ENCODE measurements at places on chromosomes 1 and 21.

- DNase-seq = no peak
Measured at GRCh38 chr21:27129215-27129614, 162.3 kb upstream of the ADAMTS5 start.

GRCh38 chr1:45375104-45376090 lies 35.2 kb upstream of the MUTYH start:
- no peak for DNase-seq

DNA sequence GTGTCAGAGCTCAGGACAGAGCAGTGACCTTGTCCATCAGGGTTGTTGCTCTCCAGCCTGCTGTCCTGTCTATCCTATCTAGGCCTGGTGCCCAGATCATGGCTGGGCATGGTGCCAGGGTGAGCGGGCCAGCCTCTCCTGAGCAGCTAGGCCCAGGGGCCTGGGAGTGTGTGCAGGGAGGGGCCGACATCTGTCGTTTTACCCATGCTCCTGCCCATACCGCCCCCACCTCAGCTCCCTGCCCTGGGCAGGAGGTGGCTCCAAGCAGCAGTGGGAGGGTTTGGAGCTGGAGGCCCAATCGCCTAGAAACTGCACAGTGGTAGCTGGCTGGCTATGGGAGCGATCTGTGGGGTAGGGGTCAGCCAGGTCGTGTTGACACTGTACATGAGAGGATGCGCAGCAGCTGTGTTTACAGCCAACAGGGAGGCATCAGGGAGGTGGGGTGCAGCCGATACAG lies 6.5 kb downstream of the INSRR start:
- no peak for DNase-seq

DNA sequence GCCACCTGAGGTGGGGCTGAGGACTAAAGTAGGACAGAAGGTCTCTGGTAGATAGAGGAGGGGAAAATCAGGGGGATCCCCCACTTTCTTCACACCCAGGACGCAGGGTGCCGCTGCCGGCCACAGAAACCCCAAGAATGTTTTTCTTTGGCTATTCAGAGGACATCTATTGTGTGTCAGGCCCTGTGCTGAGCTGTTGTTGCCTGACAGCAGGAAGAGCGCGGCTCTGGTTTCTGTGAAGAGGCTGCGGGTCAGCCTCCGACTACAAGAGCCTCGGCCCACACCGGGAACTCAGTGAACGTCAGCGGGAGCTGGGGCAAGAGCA lies 407 bp upstream of the PIGV start:
- DNase-seq = no peak

DNA sequence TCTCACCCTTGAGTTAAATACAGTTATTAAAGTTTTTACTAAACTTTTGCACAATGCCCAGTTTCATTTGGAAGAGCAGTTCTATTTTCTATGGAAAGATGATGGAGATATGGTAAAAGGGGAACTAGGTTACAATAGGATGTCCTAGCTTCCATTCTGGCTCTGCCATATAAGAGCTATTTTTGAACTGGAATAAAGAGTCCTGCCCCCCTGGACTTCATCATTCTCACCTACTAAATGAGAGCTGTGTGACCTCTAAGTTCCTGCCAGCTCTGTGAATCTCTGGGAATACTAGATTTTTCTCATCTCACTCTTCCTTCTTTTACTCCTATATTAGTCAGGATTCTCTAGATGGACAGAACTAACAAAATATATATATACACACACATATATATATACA lies 106.3 kb downstream of the PRRX1 start:
- no peak for DNase-seq

- no peak for DNase-seq
Measured at GRCh38 chr1:102531036-102531435, 534.3 kb upstream of the OLFM3 start.

DNA sequence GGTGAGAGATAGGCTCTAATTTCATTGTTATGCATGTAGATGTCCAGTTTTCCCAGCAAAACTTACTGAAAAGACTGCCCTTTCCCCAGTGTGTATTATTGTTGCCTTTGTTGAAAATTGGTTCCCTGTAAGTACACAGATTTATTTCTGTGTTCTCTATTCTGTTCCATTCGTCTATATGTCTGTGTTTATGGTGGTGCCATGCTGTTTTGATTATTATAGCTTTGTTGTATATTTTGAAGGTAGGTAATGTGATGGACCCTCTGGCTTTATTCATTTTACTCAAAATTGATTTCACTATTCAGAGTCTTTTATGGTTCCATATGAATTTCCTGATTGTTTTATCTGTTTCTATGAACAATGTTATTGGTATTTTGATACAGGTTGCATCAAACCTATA lies 375.8 kb upstream of the VAMP3 start:
- DNase-seq = no peak

DNA sequence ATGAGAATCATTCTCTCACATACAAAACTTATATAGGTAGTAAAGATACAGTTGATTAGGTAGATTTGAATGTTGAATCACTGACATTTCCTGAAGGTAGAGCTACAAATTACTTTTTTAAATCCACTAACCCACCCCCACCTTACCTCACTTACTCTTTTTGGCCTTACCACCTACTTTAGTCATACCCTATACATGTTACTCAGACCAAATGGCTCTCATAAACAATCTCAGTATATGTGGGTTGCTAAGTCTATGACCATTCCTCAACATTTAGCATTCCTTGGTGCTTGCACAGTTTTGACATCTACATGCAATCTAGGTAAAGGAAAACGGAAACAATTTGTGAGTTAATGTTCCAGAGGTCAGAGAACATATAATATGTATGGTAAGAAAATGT lies 26.3 kb downstream of the SYDE2 start:
- no peak for DNase-seq

GRCh38 chr1:44652445-44653106 lies 21.7 kb downstream of the TMEM53 start:
- no peak for DNase-seq

DNA sequence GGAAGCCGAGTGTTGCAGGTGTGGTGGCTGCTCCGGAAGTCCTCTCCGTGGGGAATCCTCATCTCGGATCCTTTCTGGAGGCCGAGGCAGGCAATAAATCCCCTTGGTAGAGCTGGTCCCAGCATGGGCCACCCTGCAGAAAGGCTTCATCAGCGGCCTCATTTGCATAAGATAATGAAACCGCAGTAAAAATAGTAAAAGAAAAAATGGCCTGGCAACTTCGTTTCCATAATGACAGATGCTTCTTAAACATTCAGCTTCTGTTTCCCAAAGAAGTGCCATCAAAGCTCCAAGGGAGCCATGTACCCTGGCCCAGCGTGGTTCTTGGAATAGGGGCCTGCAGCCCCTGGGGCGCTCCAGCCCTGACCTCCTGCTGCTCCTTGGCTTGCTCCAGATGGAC lies 244.1 kb downstream of the GRIK3 start:
- no peak for DNase-seq

GRCh38 chr1:211606914-211607753 lies 28.2 kb upstream of the SLC30A1 start:
- no peak for DNase-seq
